AG09309 (cell line): ENCODE measurements at places on chromosomes 6 and 20.

GRCh38 chr20:19777315-19777714 lies 19.3 kb downstream of the RIN2 start:
- no peak for DNase-seq

GRCh38 chr6:124036384-124036783 lies 232.7 kb downstream of the NKAIN2 start:
- DNase-seq: no peak

DNA sequence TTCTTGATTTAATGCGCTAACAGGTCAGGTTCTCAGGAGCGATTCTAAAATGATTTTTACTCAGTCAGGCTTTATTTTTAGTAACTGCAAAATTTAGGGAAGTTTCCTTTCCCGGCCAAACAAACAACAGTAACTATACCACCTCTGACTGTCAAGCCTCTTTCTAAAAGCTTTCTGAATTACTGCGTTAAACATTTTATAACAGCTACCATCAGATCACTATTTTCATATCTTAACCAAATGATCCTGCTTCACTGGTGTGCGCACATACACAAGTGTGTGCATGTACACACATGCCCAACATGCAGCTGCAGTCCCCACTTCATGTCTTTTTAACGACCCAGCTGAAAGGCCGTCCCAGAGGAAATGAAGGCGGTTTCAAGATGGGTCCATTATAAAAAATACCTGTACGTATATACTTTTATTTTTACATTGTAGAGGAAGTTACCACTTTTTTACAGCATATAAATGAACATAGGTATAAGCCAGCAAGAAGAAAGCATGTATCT lies 25.0 kb downstream of the TMEM242 start:
- DNase-seq: no peak

- DNase-seq: no peak
Measured at GRCh38 chr6:139636391-139636790, 261.9 kb upstream of the CITED2 start.

- no peak for DNase-seq
Measured at GRCh38 chr6:154157082-154157481, 118.0 kb downstream of the OPRM1 start.

DNA sequence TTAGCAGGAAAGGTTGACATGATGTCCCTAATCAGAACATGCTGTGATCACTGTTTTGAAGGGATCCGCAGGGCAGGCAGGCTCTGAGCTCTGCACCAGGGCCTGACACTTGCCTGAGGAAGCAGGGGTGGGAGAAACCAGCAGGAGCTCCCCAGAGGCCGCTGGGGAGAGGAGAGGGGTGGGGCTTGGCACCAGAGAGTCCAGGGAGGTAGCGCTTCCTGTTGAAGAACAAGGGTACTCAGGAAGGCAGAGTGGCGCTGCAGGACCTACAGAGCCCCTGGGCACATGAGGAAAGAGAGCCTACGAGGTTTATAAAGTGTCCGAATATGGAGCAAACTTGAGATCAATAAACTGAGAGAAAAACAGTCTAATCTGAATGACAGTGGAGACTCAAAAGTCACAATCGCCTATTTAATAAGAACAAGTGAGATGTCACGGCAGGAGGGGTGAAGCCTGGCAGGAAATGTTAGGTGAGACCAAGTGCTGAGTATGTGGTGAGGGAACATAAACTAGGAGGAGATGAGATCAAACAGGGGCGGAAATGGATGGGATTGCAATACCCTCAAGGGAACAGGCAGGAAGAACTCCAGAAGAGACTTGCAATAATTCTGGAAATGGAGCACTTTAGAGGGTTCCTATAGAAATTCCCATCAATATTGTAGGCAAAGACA lies 5.8 kb upstream of the TBXT start:
- no peak for DNase-seq

DNA sequence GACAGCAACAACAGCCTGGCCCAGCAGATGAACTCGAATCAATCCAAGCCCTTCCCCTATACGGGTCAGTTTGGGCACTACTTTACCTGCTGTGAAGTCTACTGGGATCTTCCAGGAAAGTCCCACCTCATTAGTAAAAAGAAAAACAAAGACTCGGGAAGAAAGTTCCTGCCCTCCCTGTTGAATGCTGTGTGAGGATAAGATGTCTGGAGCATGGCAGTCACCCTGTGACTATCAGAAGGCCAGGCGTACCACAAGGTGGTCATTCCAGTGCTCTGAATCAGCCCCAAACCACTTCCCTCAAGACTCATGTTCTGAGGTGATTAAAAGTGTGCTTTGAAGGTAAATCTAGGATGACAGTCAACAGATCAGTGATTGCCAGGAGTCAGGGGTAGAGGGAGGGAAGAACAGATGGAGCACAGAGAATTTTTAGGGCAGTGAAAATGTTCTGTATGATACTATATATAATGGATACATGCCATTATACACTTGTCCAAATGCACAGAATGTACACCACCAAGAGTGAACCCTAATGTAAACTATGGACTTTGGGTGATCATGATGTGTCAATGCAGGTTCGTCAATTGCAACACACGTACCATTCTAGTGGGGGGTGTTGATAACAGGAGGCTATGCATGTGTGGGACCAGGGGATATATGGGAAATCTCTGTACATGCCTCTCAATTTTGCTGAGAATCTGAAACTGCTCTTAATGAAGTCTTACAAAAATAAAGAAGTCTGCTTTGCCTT lies 14.7 kb downstream of the FKBP1A start:
- no peak for DNase-seq

- no peak for DNase-seq
Measured at GRCh38 chr6:130929036-130929678, 102.0 kb downstream of the SMLR1 start.

DNA sequence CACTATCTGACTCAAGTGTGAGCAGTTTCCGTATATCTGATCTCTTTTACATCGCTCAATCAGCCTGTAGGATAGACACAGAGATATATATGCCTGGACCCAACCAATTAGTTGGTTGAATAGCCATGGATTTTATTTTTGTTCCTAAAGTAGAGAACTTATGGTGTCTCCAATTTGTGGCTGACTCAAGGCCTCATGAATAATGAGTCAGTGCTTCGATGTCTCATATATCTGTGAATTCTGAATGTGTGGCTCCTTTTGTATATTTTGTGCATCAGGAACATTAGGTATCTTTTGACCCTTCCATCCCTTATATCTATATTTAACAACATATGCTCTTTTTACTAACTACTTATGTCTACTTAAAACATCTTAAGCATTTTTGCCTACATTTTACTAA lies 64.5 kb downstream of the OR2B2 start:
- DNase-seq: no peak
